SK-N-SH treated with all-trans-retinoic acid at 6 μM for 48 hours (cell line): ENCODE measurements at places on chromosomes 7 and 10.

DNA sequence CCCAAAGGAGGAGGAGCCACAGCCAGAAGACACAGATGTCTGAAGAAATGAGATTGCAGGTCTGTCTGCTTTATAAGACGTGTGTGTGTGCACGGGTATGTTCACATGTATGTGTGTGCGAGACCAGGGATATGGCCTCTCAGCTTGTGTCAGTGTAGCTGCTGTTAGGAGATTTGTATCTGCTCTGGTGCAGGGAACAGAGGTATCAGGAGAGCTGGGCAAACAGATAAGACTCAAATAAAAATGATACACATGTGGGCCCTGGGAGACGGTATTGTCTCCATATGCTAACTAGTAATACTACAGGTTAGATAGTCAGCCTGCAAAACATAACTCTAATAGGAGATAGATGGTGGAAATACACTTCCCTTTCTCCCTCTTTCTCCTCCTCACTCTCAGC lies 161.0 kb downstream of the PLXNA4 start:
- ATAC-seq: no peak

DNA sequence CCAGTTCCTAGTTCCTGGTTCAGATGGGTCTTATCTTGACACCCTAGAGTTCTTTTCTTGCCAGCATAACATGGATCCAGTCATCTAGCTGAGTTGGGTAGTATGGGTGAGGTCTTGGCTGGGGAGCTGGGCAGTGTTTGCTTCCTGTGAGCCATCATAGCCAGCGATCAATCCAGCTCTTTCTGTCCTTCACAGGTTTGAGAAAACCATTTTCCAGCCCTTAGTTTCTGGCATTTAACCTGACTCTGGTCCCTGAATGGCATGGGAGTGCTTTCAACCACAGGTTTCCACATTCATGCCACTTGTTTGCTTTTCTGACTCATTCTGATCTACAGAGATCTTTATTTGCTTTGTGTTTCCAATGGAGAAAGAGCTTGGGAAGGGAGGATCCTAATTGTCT lies 8.6 kb downstream of the SLC13A1 start:
- no peak for ATAC-seq

GRCh38 chr7:116626886-116627285 lies 45.1 kb upstream of the MET start:
- 0 out of 3 replicates have a peak, but pooled peaks have one; percentile 22 for ATAC-seq

GRCh38 chr7:23539494-23539907 lies 7.7 kb upstream of the TRA2A start:
- ATAC-seq: no peak

- ATAC-seq: no peak
Measured at GRCh38 chr7:99308461-99309074, 17.1 kb upstream of the ARPC1A start.

DNA sequence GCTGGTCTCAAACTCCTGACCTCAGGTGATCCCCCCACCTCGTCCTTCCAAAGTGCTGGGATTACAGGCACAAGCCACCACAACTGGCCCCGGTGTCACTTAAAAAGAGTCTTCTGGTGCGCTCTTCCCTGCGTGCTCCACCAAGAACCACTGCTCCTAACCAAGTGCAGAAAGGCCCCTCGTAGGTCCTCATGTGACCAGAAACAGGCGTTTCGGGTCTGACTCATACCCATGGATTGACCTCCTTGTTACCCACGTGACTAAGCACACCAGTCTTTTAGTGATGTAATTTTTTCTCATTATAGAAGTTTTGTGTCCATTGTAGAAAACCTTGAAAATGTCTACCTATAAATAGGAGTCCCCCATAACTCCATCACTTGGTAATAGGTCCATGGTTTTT lies 13.9 kb downstream of the FKBP6 start:
- peak; percentile 58 for ATAC-seq

DNA sequence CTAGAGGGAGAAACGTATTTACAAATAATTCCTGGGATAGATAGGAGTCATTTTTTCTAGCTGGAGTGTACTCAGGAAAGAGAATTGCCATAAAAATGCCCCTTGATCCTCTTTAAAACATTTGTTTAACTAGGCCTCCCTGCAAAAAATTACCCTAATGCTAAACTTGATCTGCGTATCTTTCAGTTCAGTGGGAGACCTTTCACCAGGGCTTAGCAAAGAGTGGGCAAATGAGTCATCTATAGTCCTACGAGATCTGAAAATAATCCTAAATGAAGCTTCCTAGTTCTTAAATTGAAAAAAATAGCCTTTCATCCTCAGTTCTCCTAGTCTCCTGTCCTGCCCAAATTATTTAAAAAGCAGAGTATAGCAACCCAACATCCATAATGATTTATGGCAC lies 198.6 kb upstream of the FRMD4A start:
- no peak for ATAC-seq

GRCh38 chr10:88288320-88289059 lies 294.6 kb downstream of the RNLS start:
- no peak for ATAC-seq

- ATAC-seq: no peak
Measured at GRCh38 chr10:124523901-124524300, 62.3 kb downstream of the LHPP start.

- ATAC-seq: no peak
Measured at GRCh38 chr7:31640381-31640780, 46.6 kb upstream of the PPP1R17 start.

GRCh38 chr7:17832242-17832641 lies 108.1 kb downstream of the SNX13 start:
- ATAC-seq: no peak

DNA sequence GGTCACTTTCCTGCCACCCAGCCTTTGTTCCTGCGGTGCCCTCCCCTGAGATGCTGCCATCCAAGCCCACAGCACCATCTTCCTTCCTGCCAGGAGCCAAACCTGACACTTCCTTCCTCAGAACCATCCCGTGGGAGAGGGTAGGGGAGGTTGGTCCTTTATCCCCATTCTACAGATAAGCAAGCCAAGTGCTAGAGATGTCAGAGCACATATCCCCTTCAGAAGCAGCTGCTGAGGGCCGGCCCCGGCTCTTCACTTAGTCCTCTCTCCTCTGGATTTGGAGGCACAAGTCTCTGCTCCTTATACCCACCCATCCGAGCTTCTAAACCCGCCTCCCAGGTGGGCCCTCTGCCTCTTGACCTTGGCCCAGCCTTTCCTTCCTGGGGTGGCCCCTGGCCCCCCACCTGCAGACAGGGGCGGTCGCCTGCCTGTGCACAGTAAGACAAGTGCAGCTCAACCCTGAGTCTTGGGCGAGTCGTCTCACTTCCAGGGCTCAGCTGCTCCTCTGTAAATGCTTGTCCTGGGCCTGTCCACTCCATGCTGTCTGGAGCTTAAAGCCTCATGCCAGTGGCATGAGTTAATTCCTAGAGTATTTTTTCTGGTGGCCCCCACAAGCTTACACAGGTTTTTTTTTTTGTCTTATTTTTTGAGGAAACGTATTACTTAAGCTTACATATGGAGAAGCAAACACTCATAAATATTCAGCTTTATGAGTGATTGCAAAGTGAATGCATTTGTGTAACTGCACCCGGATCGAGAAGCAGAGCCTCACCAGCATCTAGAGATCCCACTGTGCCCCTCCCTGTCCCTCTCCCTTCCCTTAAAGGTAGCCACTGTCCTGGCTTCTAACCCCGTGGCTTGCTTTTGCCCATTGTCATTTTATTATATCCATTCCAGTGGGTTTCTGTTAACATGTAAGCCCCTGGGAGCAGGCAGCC lies 125.1 kb downstream of the CDH23 start:
- ATAC-seq: no peak

GRCh38 chr10:103512166-103512565 lies 18.7 kb downstream of the NEURL1 start:
- ATAC-seq: no peak

- ATAC-seq: no peak
Measured at GRCh38 chr10:132347211-132347930, 15.4 kb downstream of the LRRC27 start.

- peak; percentile 24 for ATAC-seq
Measured at GRCh38 chr7:151518105-151518946, 1.4 kb downstream of the RHEB start.

DNA sequence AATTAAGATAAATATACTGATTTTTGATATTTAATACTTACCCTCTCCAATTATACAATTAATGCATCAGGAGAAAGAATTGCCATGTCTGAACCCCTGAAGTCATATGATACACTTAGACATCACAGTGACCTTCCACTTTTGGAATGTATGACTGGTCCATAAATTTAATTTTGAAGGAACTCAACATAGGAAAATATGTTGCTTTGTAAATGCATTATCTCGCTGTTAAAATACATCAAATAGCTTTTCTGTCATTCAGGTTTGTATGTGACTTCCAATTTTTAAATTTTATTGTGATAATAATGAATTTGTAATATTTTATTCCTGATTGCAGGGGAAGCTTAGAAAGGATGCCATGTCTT lies 631.9 kb upstream of the ANKRD30A start:
- peak; percentile 58 for ATAC-seq

- ATAC-seq: peak; percentile 55; the same call in 1 of the 3 replicates
Measured at GRCh38 chr7:134042307-134042706, 84.8 kb upstream of the LRGUK start.

GRCh38 chr10:29007748-29008610 lies 280.9 kb upstream of the LYZL1 start:
- no peak for ATAC-seq

DNA sequence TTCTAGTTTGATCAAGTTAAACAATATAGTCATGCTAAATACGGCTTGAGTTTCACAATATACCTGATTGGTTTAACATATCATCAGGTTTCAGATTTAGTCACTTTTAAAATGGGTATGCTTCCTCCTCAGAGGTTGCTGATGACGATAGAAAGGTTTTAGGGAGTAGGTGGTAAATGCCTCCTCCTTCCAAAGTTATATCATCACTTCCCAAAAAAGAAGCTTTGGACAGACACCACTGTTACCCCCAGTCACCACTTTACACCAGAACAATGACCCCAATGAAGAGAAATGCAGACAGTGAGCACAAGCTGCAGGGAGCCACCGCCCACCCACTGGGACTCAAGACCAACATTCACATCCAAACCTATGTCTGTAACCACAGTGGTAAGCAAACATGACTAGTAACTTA lies 244.6 kb downstream of the SORCS1 start:
- no peak for ATAC-seq

GRCh38 chr10:70566515-70567290 lies 35.8 kb downstream of the PRF1 start:
- no peak for ATAC-seq

DNA sequence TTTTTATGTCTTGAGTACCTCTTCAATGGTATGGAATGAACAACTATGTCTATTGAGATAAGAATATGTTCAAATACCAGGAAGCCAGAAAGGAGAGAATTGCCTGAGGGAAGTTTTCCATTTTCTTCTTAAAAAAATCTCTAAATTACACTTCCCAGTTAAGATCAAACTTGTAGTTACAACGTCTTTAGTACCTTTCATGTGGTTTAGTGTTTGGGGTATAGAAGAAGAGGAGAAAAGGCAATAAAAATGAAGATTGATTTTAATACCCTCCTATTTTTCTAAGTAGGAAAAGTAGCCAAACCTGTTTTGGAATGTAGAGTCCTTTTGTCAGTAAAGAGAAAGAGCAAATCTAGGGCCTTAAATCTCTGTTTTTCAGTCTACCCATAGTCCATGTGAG lies 470.0 kb upstream of the SEMA3A start:
- peak; percentile 14; the same call in 2 of the 3 replicates for ATAC-seq

- no peak; the same call in 2 of the 3 replicates for ATAC-seq
Measured at GRCh38 chr7:23012908-23013714, 819 bp downstream of the HYCC1 start.

DNA sequence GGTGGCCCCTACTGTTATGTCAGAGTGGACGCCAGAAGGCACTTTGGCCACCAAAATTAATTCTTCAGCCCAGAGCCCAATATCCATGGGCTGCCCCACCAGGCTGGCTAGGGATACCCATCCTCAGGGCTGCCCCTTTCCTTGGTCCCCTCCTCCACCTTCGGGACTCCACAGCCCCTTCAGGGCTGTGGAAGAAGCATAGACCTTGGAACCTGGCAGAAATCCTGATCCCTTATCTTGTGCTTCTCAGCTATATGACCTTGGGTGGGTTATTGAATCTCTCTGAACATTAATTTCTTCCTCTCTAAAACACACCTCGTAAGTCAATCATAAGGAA lies 499 bp upstream of the TMUB1 start:
- no peak for ATAC-seq

DNA sequence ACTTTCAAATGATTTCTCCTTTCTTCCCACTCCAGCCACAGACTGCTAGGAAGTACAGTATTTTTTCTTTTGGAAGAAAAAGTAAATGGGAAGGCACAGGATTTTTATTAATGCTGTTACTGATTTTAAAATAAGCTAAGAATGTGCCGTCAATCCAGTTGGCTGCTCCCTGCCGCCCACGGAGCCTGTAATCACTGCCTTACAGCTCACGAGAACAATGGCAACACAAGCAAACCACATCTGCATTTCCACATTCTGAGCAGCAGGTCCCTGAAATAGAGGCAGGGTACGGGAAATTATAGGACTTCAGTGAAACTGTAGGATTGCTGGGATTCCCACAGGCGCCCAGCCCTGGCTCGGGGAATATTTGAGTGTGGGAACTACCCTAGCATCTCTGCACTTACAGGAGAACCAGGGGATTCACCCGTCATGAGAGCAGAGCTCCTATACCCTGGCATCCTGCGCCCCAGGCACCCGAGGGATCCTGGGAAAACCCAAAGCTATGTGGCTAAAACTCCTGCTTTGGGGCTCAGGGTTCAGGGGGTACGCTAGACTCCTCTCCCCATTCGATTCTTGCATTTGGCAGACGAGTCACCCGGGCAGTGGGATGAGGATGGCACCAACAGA lies 72.9 kb upstream of the TNS3 start:
- ATAC-seq: no peak
